ENCODE measurements at places on chromosomes 4 and X. TPM values are rescaled to one million over a fixed set of nuclear protein-coding genes. Genes with fewer than 3 reads are reported as not detected.

DNA sequence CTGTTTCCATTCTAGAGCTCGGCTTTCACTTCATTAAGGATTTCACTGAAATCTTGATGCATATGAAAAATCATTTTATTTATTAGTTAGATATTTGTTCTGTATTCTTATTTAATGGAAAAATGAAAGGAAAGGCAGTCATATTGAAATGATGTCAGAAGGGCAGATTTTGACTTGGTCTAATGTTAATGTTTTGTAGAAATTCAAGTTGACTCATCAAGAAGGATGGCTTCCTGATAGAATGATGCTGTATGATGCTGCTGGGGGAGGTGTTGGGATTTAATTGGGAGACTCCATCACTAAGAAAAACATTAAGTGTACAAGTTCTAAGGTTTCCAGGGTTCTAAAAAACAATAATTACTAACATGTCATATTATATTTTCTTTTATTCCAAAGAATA is 204.8 kb downstream of the PDGFC start:
- no peak overlapping the region for H3K4me3 ChIP-seq
- H3K36me3 ChIP-seq = no peaks in the 10 kb centered on the region
- H3K4me1 ChIP-seq = peaks cover 36% of the 10 kb centered on the region

DNA sequence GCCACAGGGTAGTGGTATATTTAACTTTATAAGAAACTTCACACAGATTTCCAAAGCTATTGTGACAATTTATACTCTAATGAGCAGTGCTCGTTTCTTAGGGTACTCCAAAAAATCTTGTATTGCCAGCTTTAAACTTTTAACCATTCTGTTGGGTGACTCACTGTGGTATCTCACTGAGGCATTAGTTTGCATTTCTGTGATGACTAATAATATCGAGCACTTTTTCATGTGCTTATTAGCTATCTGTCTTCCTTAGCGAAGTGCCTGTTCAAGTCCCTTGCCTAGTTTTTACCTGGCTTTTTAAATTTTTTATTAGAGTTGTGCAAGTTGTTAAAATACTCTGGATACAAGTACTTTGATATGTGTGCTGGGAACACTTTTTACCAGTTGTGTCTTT is 5.5 kb downstream of the PNMA3 start:
- no peaks in the 10 kb centered on the region for H3K27me3 ChIP-seq
- no peak overlapping the region for H3K4me3 ChIP-seq
- no peaks in the 10 kb centered on the region for H3K4me1 ChIP-seq
- no peak for DNase-seq

DNA sequence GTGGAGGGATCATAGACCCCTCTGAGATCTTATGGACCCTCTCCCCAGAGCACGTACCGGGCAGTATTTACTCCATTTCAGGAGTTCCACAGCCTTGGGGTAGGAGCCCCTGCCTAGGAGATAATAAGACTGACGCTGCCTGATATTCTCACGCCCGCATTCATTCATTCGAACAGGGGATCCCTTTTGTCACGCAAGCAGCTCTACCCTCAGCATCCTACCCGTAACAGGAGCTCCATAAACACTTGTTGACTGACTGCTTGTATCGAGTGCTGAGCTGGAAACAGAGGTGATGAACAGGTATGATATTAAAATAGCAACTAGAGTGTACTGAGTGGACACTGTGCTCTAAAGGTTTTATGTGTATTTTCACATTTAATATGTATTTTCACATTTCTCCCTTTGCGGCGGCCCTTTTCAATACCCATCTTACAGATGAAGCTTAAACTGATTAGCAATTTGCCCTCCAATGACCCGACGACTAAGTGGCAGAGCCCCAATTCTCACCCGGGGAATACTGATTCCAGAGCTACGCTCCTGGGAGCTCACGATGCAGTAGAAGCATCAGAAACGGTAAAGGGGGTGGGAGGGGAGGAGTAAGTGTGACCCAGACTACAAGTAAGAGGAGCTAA is 888 bp downstream of the RAB28 start:
- H3K27ac ChIP-seq = peak overlapping the region; percentile 97
- H3K27me3 ChIP-seq = peaks cover 2% of the 10 kb centered on the region
- peaks cover 22% of the 10 kb centered on the region for H3K4me1 ChIP-seq
- DNase-seq = peak; percentile 28

DNA sequence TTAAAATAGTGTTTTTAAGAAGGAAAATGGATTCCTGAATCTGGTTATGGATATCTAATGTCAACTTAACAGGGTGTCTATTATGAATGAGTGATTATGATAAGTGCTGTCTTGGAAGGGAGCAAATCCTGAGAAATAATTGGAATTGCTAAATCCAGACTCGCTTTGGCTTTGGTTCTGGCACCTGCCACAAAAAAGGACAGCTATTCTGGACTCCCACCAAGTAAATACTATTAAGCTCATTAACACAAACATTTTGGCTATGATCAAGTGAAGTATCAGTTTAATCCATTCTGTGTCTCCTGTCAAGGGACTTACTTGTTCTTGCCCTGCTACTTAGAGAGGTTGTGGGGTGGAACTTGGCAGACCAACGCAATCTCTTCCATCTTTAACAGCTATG is 403.7 kb downstream of the CENPC start:
- no peak overlapping the region for H3K4me3 ChIP-seq
- no peaks in the 10 kb centered on the region for H3K36me3 ChIP-seq
- no peaks in the 10 kb centered on the region for H3K27me3 ChIP-seq
- no peak for DNase-seq
- H3K27ac ChIP-seq = no peak overlapping the region

- no peak overlapping the region for H3K27ac ChIP-seq
- no peak overlapping the region for H3K4me3 ChIP-seq
- peaks cover 3% of the 10 kb centered on the region for H3K27me3 ChIP-seq
- H3K36me3 ChIP-seq = no peaks in the 10 kb centered on the region
- H3K4me1 ChIP-seq = no peaks in the 10 kb centered on the region
- DNase-seq = peak; percentile 30
Measured at GRCh38 chrX:48493890-48494364, 14.9 kb upstream of the PORCN start.

- no peak overlapping the region for H3K4me3 ChIP-seq
- no peaks in the 10 kb centered on the region for H3K27me3 ChIP-seq
- H3K4me1 ChIP-seq = no peaks in the 10 kb centered on the region
- no peak overlapping the region for H3K27ac ChIP-seq
- H3K36me3 ChIP-seq = no peaks in the 10 kb centered on the region
Measured at GRCh38 chr4:75822416-75822815, 79.8 kb downstream of the PPEF2 start.

DNA sequence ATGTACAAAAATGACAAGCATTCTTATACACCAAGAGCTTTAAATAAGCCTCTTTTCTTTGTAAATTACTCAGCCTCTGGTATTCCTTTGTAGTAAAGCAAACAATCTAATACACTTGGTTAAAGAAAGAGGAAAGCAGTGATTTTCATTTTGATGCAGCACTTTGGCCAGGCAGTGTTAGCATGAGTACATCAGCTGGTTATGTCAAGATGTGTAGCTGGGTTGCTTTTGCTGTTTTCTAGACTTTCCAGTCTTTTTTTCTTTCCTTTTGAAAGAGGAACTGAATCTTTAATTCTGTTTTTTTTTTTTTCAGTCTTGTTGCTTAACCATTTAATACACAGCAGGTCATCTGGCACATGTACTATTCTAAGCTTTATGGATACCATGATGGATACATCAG is 167.1 kb upstream of the AADAT start:
- H3K27ac ChIP-seq = no peak overlapping the region
- no peak overlapping the region for H3K4me3 ChIP-seq
- H3K36me3 ChIP-seq = no peaks in the 10 kb centered on the region
- no peaks in the 10 kb centered on the region for H3K4me1 ChIP-seq
- DNase-seq = no peak

GRCh38 chrX:136496186-136496763 is 1.1 kb upstream of the HTATSF1 start:
- no peaks in the 10 kb centered on the region for H3K4me1 ChIP-seq
- DNase-seq = no peak
- H3K27me3 ChIP-seq = peaks cover 6% of the 10 kb centered on the region
- H3K27ac ChIP-seq = peak overlapping the region; percentile 95
- H3K36me3 ChIP-seq = no peaks in the 10 kb centered on the region

DNA sequence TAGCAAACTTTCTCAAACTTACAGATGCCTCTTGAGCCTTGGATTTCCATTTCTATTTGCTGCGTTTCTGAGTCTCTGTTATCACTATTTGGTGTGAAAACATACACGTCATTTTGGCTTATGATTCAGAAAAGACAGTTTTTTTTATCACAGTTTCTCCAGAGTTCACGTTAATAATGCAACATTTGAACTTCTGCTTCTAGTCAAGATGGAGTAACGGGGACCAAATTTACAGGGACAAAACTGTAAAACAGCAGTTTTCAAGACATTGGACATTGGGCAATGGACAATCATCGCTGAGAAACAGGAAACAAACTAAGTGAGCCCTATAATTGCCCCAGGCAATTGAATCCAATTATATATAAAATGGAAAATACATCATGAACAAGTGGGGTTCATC is 36.2 kb upstream of the TASL start:
- no peak for DNase-seq
- H3K27ac ChIP-seq = no peak overlapping the region
- no peaks in the 10 kb centered on the region for H3K36me3 ChIP-seq
- no peaks in the 10 kb centered on the region for H3K4me1 ChIP-seq
- H3K4me3 ChIP-seq = no peak overlapping the region

DNA sequence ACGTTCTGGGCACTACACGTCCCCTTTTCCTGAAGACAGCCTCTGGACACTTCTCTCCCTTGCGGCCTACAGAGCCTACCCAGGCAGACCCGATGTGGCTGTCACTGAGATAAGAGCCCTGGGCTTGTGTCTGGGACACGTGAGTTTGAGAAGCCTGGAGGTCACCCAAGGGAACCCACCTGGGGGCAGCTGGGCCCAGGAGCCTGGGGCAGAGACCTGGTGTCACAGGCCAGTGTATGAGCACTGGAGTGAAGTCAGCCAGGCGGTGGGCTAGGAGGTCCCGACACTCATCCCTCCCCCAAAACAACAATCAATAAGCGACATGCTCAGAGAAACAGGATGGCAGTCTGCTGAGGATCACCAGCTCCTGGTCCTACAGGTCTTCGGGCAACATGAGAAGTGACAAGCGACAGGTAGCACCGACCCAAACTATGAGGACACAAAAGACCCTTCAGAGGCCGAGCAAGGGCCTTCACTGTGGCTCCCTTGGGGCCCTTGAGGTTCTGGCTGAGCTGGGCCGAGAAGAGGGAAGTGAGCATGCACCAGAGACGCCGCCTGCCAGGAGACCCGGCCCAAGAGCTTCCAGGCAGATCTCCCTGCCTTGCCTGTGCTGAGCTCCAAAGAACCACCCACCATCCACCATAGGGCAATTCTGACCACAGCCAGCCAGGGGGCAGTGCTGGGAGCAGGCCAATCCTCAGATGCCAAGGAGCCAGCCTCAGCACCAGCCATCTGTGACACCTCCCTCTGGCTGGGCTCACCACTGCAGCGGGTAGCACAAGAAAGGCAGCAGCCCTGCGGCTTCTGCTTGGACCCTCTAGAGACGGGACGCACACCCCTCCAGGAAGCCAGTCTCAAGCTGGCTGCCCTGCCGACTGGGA is 11.0 kb upstream of the DUSP9 start:
- no peak overlapping the region for H3K27ac ChIP-seq
- H3K36me3 ChIP-seq = no peaks in the 10 kb centered on the region
- H3K4me3 ChIP-seq = no peak overlapping the region
- peaks cover 4% of the 10 kb centered on the region for H3K4me1 ChIP-seq
- DNase-seq = no peak

GRCh38 chrX:37677765-37678164 is 7.8 kb upstream of the XK start:
- H3K4me3 ChIP-seq = no peak overlapping the region
- H3K36me3 ChIP-seq = no peaks in the 10 kb centered on the region
- H3K4me1 ChIP-seq = peaks cover 9% of the 10 kb centered on the region
- no peak for DNase-seq
- H3K27me3 ChIP-seq = peaks cover 11% of the 10 kb centered on the region
- no peak overlapping the region for H3K27ac ChIP-seq

GRCh38 chr4:110636680-110637407 is 14.0 kb upstream of the PITX2 start:
- peaks cover 98% of the 10 kb centered on the region for H3K27me3 ChIP-seq
- no peaks in the 10 kb centered on the region for H3K36me3 ChIP-seq
- DNase-seq = peak; percentile 70
- H3K27ac ChIP-seq = no peak overlapping the region
- peaks cover 12% of the 10 kb centered on the region for H3K4me1 ChIP-seq

GRCh38 chrX:109843963-109844751 is 111.1 kb upstream of the ACSL4 start:
- H3K36me3 ChIP-seq = no peaks in the 10 kb centered on the region
- H3K27me3 ChIP-seq = no peaks in the 10 kb centered on the region
- H3K4me1 ChIP-seq = no peaks in the 10 kb centered on the region
- H3K4me3 ChIP-seq = no peak overlapping the region
- no peak for DNase-seq
- no peak overlapping the region for H3K27ac ChIP-seq

DNA sequence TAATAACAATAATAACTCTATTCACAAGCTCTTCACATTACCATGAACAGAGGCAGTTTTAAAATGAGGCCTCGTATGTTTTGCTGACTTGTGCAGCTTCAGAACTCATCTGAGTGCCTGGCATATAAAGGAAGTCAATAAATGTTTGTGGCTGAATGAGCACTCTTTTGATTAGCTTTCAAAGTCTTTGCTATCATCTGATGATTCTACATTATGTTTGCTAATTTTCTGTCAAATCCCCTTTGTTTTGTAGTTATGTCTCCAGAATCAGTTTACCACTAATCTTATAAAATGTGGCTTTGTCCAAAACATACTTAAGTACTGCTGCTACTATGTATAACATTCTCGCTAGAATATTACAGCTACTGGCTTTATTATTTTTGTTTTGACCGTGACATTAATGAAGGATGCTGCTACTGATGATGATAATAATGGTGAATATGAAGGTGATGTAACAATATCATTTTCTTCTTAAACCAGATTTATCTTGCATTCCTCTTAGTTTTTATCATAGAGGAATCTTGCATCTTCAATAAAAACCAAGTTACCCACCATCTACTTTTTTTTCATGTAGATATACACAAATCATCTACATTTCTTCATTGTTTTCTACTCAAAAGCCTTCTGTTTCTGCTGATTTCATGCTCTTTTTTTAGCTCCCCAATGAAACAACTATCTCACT is 384.5 kb downstream of the NAF1 start:
- H3K27ac ChIP-seq = no peak overlapping the region
- DNase-seq = no peak
- H3K4me1 ChIP-seq = no peaks in the 10 kb centered on the region
- H3K36me3 ChIP-seq = no peaks in the 10 kb centered on the region
- no peak overlapping the region for H3K4me3 ChIP-seq

- H3K4me3 ChIP-seq = no peak overlapping the region
- no peaks in the 10 kb centered on the region for H3K4me1 ChIP-seq
- H3K27me3 ChIP-seq = no peaks in the 10 kb centered on the region
- DNase-seq = no peak
- no peak overlapping the region for H3K27ac ChIP-seq
- no peaks in the 10 kb centered on the region for H3K36me3 ChIP-seq
Measured at GRCh38 chr4:167469436-167469835, 235.1 kb upstream of the SPOCK3 start.

Gene GSX2
- not detected for total RNA-seq

Gene SULT1B1
- total RNA-seq = 11.0 TPM

Gene SPANXN4
- total RNA-seq = not detected

Gene FAM241A
- total RNA-seq = 2.8 TPM

Gene SH3RF1
- total RNA-seq = 33.1 TPM

Gene PRAF2
- 40.8 TPM for total RNA-seq

Gene SPACA5B
- not detected for total RNA-seq

Gene ZBTB33
- 21.0 TPM for total RNA-seq

Gene GC
- total RNA-seq = 2.1 TPM

Measured in lung (tissue), 17 donors.